ENCODE measurements at places on chromosomes 6 and 20.

DNA sequence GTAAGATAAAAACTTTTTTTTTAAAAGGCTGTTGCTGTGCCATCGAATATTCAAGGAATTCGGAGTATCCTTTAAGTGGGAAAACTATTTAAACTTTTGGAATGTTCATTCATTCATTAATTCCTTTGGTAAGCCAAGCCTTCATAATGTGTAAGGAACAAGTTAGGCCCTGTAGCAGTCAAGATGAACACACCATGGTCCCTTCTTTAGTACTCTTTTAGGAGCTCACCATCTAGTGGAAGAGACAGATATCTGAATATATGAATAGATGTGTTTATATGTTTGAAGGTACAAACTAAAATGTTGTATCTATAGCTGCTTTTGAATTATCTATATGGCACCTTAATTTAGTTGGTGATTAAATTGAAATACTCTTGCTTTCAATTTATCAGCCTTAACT is 5.8 kb downstream of the SPO11 start:
- no peak for DNase-seq

DNA sequence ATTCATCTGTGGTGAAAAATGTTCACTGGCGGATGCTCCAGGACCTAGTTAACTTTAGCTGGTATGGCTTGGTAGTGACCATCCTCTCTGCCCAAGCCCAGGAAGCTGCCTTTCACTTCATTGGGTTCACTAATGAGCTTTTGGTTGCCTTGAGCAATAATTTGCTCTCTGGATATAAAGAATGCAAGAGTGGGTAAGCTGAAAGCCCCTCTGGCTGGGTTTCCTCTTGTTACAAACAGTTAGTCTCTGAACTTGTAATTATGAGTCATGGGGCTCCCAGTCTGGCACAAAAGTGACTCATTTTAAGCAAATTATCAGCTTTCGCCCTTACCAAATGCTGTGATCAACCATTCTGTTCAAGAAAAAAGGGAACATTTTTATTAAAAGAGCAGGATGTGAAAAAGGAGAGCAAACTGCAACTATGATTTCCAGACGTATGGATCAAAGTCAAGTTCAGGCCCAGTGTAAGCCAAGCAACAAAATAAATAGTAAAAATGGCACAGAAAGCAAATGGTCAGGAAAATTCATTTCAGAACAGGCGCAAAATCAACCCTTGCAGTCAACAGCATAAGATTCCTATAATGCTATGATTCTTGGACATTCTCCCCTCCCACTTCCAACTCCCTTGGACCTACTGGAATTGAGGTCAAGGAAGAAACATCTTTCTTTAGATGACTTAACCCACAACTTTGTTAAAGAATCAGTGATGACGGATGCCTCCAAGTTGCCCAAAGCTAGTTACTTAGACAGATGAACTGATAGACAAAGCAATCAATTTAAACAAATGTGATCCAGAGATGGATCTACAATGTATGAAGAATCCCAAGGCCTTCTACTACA is 130.0 kb upstream of the KCNK16 start:
- DNase-seq, result no peak

DNA sequence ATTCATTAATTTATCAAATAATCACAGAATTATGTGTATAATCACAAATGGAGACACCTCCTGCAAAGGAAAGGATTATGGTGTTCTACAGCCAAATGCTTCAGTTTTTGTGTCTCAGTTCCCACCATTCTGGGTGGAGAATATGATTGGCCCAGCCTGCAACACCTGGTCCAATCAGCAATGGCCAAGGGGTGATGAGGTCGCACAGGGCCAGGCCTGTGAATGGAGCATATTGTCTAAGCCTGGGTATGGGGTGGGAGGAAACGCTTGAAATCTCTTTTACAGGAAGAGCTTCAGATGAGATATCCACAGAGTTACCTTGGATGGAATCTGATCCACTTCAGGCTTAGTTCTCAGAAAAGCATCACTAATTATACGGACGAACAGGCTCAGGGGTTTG is 271.6 kb downstream of the DHX35 start:
- DNase-seq, result no peak

DNA sequence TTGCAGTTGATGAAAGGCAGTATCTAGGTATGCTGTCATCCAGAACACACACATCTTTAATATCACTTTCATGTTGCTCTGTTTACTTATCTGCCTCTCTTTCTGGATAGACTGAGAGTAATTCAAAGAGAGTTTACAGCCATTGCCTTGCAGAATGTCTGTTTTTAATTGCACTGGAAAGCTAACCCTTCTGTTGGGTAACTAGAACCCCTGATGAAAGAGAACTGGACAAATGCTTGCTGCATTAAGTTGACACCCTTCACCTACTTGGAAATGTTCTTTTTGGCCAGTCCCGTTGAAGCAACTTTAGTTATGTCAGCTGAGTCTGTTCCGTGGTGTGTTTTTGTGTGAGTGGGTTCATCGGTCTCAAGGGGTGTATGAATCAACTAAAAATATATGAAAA is 383.8 kb upstream of the CITED2 start:
- DNase-seq, result no peak

- DNase-seq, result no peak
Measured at GRCh38 chr6:109166673-109167072, 71.4 kb downstream of the CEP57L1 start.

DNA sequence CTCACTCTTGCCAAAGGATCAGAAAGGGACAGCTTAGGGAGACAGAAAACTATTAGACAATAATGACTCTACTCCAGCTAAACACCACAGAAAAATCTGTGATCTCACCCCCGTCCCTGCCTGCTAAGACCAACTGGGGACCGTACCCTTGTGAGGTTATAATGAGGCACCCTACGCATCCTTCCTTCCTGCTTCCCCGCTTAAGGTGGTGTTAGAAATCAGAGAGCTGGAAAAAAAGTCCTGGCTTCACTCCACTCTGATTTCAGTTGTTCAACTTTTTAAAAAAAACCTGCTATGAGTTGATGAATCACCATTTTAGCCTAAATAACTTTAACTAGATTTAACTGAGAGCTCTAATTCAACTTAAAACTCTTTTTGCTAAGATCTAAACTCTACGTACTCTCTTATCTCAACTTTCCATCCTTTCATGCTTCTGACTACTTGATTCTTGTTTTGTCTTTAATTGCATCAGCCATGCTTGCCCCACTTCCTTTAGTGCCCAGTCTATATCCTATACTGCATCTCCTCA is 35.8 kb upstream of the TMEM14A start:
- no peak for DNase-seq

DNA sequence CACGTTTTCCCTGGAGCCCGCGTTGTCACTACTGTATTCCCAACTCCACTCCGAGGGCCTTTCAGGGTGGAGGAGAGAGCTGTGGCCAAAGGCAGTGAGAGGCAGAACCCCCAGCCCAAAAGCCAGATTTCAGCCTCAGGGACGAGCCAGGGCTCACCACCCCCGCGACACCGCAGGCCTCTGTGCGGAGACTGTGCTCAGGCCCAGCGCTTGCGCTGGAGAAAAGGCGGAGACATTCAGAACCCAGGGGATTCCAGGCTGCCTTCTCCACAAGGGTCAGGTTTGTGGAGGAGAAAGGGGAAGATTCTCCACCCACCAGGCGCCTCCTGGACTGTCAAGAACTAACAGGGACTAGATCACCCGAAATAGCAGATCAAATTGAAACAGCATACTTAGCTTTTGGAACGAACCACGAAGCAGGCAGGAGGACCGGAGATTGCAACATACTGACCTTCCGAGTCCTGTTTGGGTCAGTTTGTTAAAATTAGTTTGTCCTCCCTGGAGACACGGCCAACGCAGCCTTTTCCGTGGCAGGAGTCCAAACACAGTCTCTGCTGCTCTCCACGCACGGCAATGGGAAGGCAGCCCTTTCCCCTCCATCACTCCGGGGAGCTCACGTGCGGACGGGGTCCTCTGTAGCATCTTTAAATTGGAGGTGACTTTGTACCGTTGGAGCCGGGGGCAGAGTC is 14.4 kb downstream of the DLL1 start:
- DNase-seq, result no peak

- DNase-seq, result no peak
Measured at GRCh38 chr6:44049163-44049988, 77.9 kb downstream of the MRPL14 start.

DNA sequence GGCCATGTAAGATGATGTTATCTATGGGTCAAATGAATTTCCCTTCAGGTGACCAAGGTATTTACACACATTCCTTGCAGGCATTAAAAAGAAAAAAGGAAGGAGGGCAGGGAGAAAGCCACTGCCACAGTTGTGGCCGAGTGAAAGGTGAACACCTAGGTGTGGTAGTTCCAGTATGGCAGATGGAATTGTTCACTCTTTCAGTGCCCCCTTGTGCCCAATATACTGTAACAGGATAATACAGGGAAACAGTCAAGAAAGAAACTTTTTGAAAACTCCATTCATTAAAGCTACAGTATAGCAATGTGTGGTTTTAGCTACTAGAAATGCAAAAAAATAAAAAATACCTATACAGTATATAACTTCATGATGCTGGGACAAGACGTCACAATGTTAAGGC is 52.1 kb downstream of the BMP2 start:
- DNase-seq, result no peak

GRCh38 chr20:32285621-32286371 is 8.3 kb downstream of the KIF3B start:
- no peak for DNase-seq

Data from H54 (cell line).